NCI-H2171 (cell line): ENCODE measurements at places on chromosomes 2 and 18.
A peak's percentile ranks its signal among the peaks of the same experiment; 100 is the strongest.

DNA sequence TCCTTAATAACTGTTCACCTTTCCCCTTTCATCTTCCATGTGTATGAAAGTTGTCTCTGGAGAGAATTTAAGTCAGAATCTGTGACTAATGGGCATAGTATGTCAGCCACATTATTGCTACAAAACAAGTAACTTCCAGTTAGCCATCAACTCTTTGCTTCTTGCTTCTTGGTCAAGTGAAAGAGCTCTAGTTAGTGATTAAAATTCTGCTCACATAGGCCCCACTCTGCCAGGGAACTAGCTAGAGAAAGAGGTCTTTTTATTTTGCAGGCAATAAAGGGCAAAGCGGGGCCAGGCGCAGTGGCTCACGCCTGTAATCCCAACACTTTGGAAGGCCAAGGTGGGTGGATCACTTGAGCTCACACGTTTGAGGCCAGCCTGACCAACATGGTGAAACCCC, 64.6 kb downstream of the COLEC12 start:
- no peak for DNase-seq

GRCh38 chr2:149443150-149443549, 112.8 kb downstream of the LYPD6 start:
- no peak for DNase-seq

GRCh38 chr2:23776021-23776420, 150.9 kb downstream of the ATAD2B start:
- no peak for DNase-seq

GRCh38 chr2:58594762-58595161, 353.6 kb upstream of the FANCL start:
- DNase-seq = no peak

- DNase-seq = no peak
These were observed 69.9 kb downstream of the KCNH7 start for GRCh38 chr2:162768656-162769055.

GRCh38 chr18:32401621-32402020, 69.1 kb downstream of the GAREM1 start:
- no peak for DNase-seq

GRCh38 chr18:63297687-63298399, 21.7 kb downstream of the BCL2 start:
- DNase-seq = no peak

DNA sequence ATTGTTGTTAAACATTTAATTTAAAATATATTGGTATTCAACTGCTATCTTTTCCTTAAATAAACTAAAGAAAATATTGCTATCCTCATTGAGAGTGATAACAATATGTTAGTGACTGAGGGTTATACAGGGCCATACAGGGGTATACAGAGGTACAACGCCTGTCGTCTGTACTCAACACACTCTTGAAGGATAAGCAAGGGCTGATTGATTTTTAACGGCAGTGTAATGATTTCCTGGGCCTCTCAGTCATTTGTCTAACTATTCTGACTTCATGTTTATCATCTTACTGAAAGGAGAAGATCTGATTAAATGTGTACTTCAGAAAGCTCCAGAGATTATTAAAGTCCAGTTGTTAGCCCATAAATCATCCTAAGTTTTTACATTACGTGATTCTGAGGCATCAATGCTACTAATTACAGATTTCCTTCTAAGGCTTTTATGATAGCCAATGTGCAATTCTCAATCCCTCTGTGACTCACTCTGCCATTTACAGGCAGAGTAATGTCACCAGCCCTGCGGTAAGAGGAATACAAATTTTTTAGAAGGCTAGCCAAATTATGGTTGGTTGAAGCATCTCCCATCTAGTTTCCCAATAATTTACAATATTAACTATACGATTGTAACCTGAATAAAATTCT, 893.0 kb upstream of the CHAC2 start:
- DNase-seq = no peak

DNA sequence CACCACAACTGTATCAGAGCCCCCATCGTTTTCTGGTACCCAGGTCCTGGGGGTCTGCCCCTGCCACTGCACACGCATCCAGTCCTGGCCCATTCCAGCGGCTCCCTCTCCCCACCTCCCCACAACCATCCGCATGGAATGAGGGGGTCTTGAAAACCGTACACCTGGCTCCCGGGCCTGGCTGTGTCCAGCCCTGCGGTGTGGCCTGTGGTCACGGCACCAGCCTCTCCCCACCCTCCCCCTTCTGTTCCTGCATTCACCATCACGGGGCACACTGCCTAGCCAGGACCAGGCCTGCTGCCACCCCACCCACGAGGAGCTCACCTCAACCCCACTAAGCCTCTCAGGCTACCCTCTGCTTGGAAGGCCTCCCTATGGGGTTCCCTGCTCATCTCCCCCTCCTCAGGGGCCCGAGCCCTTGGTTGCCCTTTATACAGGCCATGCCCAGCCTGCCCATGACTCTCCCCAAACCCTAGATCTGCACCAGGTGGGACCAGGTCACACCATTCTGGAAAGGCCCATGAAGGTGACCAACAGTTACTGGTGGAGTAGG, 11.4 kb downstream of the GPR35 start:
- DNase-seq = no peak

DNA sequence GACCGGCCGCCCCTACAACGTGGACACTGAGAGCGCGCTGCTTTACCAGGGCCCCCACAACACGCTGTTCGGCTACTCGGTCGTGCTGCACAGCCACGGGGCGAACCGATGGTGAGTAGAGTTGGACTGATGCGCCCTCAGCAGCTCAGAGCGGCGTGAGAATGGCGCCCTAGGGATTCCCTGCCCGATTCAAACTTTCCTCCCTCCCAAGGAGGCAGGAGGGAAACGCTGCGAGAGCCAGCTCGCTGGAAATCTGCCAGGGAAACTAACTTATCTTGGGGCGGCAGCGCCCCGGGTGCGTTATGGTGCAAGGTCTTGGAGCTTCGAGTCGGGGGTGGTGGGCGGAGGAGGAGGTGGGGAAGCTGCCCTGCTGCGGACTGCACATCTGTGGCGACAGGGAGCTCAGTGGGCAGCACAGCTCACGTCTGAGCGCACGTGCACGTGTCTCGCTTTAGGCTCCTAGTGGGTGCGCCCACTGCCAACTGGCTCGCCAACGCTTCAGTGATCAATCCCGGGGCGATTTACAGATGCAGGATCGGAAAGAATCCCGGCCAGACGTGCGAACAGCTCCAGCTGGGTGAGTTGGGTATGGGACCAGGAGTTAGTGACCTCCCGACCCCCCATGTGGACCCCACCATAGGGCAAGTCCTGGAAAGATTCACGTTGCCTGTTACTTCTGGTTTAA, 697 bp downstream of the ITGA4 start:
- peak; percentile 43 for DNase-seq

DNA sequence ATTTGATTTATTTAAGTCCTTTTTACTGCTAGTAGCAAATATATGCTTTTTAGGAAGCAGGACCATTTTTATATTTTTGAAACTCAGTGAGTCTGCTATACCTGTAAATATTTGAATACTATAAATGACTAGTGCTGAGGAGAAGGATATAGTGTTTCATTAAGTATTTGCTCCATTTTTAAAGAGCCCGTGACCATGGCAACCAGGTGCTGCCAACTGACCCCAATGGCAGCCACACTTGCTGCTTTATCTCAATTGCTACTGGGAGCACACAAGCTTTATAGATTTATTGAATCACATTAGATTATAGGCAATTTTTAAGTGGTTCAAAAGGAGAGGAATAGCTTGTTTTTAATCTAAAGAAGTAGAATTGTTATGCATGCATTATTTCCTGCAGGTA, 142.0 kb downstream of the SCG2 start:
- no peak for DNase-seq

DNA sequence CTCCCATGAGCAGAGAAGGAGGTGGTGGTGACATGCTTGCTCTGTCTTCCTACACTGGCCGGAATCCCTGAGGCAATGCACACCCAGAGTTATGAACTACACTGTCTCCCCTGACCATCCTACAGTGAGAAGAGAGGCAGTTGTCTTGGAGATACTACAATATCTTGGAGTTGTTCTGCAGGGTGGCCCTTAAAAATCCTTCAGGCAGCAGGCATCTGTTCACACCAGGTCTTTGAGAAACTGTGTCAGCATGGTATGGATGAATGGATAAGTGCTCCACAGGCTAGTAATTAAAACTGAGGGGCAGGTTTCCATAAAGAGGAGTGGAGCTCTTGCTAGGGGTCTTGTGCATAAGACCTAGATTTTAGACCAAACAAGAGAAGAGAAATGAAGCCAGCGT, 223.7 kb upstream of the COPS8 start:
- no peak for DNase-seq

DNA sequence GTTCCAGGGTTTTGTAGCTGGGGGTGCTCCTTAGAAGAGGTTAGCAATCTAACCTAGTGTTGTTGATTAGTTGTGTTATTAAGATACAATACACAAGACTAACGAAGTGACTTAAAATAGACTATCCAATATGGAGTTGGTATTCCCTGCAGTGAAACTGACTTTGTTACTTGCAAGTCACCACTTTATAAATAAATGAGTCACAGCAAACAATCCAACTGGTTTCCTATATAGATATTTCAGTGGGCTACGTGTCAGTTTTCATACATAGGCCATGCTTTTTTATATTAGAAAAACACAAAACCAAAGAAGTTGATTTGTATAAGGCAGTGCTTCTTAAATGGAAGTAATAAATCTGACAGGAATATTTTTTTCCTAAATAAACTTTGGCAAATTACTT, 274.0 kb downstream of the CAMKMT start:
- DNase-seq = no peak

DNA sequence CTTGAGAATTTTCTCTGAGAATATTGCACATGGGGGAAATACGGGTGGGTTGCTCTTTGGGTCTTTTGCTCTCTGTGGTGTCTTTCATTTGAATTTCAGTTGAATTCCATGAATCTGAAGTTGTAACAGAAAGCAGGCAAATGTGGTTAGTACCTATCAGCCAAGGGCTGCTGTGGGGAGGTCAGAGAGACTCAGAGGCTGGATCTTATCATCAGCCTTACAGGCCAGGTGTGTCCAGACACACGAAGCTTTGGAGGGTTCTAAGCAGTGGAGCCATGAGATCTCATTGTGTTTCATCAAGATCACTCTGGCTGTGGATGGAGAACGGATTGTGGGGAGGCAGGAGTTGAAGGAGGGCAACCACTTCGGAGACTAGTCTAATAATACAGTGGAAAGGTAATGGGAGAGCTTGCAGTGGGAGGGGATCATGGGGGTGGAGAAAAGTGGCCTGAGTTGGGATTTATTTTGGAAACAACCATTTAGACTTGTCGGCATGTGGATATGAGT, 68.1 kb downstream of the GNAL start:
- no peak for DNase-seq
